Stimulated activated CD8-positive, alpha-beta memory T cell treated with anti-CD3 and anti-CD28 coated beads, Interleukin-4, amount 100 ng/mL, for 1 hour (primary cell): ENCODE measurements at places on chromosomes 2 and 18.

- DNase-seq, result no peak
Observed at GRCh38 chr2:52961403-52961802, 806.2 kb upstream of the CHAC2 start.

GRCh38 chr18:3319399-3319798, 57.5 kb downstream of the MYL12B start:
- no peak for DNase-seq

- no peak for DNase-seq
Observed at GRCh38 chr2:44071454-44072046, 75.8 kb upstream of the LRPPRC start.

- no peak for DNase-seq
Observed at GRCh38 chr18:24322584-24323136, 75.0 kb downstream of the OSBPL1A start.

- no peak for DNase-seq
Observed at GRCh38 chr18:32550963-32551362, 80.3 kb upstream of the GAREM1 start.

DNA sequence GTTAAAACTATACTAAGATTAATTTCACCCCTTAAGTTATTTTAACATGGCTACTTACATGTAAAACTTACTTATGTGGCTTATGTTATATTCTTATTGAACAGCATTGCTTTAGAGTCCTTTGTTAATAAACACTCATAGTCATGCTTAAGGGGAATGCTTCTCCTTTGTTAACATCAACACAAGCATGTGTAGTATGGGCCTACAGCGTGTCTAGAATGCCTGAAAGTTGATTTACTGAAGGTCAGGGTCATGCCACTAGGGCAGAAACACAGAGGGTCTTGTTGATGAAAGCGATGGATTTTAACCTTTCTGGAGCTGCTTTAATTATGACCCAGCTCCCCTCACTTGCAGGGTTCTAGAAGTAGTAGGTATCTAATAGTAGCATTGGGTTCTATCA, 159.8 kb upstream of the DLX2 start:
- DNase-seq, result no peak

- no peak for DNase-seq
Observed at GRCh38 chr2:17052001-17052400, 386.4 kb upstream of the CYRIA start.

GRCh38 chr2:237592425-237592980, 2.0 kb upstream of the RAB17 start:
- no peak for DNase-seq

DNA sequence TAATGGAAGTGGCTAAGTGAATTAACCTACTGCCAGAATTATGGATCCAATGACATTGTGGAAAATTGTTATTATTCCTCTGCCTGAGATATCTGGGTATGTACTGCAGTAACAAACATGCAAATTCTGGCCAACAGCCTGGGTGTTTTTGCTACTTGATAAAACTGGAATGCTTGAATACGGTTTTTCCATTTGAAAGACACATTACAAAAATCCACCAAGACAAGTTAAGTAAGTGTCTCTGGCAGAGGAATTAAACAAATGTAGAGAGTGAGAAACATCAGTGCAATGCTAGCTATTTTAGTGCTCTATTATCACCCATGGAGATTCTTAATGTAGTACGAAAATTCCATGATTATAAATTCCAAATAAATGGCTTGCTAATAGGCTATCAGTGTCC, 312.4 kb upstream of the MEIS1 start:
- no peak for DNase-seq

DNA sequence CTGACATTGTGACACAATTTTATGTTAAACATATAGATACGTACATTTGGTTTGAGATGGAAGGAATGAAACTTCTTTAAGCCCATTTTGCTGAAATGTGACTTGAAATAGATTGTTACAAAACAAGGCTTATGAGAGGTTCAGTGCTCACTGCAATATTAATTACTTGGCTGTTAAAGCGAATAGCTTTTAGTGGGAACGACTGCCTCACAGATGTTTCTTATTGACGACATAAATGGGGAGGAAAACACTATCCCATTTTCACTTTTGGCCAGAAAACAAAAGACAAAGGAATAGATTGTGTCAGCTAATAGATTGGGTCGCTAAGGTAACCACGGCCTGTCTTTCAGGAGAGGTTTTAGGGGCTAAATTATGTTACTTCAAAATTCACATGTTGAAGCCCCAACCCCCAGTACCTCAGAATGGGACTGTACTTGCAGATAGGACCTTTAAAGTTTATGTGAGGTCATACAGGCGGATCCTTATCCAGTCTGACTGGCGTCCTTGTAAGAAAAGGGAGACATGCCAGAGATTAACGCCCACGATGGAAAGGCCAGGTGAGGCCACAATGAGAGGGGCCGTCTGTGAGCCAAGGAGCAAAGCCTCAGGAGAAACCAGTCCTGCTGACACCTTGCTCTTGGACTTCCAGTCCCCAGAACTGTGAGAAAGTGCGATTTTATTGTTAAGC, 10.8 kb downstream of the INPP1 start:
- no peak for DNase-seq

- no peak for DNase-seq
Observed at GRCh38 chr2:239247401-239248245, 153.2 kb downstream of the HDAC4 start.

- no peak for DNase-seq
Observed at GRCh38 chr18:37617623-37618022, 52.0 kb upstream of the CELF4 start.

DNA sequence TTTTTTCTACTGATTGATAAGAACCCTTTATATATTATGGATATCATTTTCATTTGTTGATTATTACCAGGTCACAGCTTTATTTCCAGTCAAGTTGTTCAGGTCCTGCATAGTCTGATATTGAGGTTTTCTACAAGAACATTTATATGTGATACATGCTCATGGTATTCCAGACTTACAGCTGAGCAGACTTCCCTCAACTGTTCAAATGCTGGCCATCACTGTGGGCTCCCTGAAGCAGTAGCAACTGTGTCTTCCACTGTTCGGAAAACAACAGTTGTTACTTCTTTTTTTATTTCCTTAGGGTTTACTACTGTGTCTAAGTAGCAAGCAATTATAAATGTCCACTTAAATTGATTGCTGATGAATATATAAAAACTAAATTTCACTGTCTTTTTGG, 79.5 kb downstream of the DGKD start:
- DNase-seq, result no peak

DNA sequence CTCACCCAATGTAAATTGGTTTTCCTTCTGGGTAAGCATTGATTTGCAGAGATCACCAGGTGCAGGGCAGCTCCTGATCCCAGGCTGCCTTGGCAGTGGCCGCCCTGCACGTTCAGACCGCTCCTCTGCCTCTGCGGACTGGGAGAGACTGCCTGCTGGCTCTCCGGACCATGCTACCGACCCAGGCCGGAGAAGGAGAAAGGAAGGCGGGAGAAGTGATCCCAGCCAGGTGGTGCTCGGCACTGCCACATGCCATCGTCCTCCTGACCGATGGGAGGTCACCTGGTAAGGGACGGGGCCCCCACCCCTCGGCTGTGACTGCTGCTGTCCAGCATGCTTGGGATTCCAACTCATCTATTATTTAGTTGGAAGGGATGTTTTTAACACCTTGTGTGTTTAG, 108.1 kb upstream of the POU3F3 start:
- DNase-seq, result no peak

DNA sequence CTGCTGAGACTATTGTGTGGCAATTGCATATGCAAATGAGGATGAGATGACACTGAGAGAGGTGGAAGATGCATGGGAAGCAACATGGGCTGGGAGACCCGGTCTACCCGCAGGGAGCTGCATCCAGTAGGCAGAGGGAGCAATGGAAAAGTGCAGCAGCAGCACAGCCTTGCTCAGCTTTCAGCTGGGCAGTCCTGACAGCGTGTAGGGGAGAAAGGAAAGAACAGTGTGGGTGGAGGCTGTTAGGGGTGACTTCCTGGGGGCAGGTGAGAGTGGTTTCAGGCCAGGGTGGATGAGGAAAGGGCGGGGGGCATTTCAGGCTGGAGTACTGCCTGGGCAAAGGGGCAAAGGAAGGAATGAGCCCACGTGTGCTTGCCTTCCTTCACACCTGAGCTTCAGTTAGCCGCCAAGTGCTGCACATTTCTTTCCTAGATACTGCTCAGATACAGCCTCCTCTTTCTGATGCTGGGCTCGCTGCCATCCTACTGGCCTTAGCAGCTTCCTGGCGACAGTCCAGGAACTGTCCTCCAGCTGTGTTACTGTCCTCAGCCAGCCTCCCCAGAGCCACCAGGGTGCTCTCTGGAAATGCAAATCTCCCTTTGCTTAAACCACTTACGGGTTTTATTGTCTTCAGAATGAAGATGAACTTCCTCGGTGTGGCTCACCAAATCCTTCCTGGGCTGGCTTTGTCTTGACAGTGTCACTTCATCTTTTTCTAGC, 276.3 kb downstream of the TSN start:
- no peak for DNase-seq

GRCh38 chr18:41798879-41799278, 156.2 kb upstream of the PIK3C3 start:
- no peak for DNase-seq

DNA sequence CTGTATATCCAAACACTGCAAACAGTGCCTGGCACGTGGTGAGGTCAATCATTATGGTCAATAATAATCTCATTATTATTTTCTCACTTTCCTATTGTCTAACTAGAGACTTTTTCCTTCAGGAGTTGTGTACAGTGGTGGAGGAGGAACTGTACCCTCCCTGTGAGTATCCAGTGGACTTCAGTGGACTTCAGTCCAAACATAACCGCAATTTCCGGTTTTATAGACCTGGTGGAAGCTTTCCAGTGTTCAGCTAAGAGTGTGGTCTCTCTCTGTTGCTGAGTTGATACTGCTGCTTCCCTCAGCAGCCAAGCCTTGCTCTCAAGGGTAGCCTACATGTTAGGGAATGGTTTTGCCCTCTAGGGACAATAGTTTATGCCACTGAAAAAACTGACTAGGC, 447.1 kb downstream of the TMEM182 start:
- DNase-seq, result no peak

GRCh38 chr18:59040770-59041148, 98.9 kb upstream of the SEC11C start:
- DNase-seq, result no peak

- no peak for DNase-seq
Observed at GRCh38 chr2:20432714-20433113, 14.2 kb upstream of the RHOB start.

DNA sequence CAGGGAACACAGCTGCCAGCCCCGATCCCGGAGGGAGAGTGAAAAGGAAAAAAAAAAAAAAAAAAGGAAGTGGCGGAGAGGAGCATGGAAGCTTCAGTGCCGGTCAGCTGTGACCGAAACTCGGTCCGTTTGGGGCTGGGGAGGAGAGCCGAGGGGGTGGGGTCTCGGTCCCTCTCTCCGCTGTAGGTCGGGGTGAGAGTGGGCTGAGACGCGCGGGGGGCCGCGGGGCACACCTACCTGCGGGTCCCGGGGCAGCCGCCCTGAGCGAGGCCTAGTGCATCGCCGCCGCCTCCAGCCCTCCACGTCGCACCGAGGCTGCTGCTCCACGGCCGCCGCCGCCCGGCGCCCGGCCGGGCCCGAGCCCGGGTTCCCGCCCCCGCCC, 536 bp downstream of the VPS54 start:
- no peak for DNase-seq

DNA sequence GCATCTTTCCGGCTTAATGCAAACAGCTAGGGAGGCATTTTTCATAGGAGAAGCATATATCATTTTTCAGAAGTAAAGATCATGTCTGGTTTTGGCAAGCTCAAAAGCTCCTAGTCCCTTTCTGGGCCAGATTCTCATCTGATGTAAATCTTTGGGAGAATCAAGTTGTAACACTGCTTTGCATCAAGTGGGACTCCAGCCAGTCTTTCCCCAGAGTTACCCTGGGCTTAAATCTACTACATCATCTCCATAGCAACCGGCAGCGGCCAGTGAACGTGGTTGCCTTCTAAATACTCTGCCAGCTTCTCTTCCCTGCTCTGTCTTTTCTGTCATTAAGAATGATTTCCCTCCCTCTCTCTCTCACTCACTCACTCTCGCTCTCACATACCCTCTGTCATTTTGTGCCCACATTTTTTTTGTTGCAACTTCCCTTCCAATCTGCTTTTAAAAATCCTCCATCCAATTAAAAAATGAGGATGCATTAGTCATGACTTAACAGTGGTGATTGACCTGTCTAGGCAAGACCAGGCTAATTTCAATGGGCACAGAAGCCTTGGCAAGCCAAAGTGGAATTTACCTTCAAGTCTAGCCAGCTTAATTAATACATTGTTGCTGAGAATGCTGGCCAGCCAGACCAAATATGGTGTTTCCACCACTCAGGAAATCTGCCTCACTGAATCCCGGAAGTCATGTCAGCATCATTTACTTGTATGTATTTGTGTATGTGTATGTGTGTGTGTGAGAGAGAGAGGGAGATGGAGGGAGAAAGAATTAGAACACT, 93.0 kb downstream of the NRP2 start:
- no peak for DNase-seq

DNA sequence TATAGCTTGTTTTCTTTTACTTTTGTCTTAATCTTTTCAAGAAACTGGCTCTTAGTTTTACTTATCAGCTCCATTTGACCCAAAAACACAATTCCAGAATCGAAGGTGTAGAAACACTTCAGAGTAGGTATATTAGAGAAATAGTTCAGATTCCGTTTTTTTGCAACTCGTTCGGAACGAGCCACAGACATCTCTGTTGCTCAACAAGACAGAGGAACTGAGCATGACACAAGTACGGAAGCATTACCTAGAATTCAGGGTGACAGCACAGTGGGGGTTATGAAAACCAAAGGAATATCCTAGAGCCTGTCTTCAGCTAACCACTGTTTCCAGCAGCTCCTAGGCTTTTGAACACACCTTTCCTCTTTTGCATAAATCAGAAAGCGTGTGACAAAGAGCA, 5.0 kb downstream of the HRH4 start:
- DNase-seq, result no peak

DNA sequence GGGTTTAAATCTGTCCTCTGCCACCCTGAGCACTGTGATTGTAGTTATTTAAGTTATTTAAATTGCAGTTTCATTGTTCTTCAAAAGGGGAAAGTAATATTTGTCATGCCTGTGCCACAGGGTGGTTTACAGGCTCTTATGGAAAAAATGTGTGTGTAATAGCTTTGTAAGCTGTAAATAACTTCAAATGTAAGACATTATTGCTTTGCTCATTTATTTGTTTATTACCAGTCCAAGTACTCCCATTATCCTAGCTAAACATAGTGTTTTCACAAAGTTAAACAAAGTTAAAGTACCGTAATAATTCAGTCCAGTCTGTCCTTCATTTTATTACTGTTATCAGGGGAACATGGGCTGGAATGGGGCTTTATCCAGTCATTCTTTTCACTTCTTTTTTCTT, 43.4 kb upstream of the IGFBP2 start:
- DNase-seq, result no peak

- DNase-seq, result no peak
Observed at GRCh38 chr2:23322567-23323197, 62.3 kb upstream of the KLHL29 start.

GRCh38 chr2:27860111-27860510, 30.1 kb downstream of the RBKS start:
- no peak for DNase-seq

DNA sequence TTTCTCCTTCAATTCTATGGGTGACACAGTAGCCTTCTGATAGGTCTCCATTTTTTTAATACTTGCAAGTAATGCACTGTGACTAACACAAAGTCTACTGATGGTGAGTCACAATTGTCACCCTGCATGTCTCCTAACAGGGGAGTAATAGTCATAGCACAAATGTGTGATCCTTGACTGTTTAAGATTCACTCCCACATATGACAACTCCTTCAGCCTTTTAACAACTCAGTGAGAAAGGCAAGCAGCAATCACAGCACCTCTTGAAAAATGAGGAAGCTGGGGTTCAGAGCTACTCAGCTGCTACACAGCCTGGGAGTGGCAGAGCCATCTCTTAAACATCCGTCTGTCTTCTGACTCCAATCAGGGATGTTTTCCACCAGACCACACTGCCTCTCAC, 63.8 kb downstream of the EHD3 start:
- no peak for DNase-seq
